ENCODE measurements at places on chromosomes 11 and 22.

- DNase-seq: no peak
Observed at GRCh38 chr22:45731041-45731797, 59.6 kb downstream of the ATXN10 start.

DNA sequence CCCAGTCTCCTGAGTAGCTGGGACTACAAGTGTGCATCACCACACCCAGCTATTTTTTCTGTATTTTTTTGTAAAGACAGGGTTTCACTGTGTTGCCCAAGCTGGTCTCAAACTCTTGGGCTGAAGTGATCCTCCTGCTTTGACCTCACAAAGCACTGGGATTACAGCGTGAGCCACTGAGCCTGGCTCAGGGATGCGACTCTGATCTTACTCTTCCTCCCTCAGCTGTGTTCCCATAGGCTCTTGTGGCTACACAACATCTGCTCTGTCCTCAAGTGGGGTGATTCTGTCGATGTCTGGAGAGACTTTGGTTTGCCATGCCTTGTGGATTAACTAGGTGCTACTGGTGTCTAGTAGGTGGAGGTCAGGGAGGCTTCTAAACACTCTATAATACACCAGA lies 127.0 kb upstream of the SERPIND1 start:
- DNase-seq: no peak

DNA sequence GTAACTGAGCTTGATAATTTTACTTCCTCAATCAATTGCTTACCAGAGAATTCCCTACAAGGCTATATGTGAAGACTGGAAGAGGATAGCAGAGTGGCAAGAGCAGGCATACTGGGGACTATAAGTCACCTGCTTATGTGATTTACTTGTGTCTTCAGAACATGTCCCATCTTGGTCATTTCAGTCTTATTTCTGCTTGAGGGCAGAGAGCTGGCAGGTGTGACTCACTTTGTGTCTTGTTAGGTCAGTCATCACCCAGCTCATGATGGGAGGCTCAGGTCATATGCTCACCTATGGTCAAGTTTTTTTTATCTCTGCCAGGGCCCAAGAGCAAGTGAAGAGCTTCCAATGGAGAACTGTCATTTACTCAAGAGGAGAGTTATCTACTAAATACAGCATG lies 6.2 kb downstream of the SRSF8 start:
- DNase-seq: no peak

DNA sequence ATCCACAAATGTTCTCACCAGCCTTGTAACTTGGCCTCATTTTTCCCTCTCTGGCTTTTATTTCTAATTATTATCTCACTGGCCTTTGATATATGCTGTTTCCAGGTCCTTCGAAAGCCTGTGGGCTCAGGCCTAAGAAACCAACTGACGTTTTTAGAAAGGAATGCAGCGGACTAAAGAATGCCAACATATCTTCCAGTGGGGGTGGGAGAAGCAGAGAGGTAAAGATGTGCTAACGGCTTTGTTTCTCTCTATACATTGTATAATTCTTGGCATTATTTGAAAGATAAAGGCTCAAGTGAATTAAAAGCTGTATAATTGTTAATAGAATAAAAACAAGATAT lies 28.2 kb downstream of the OR6Q1 start:
- DNase-seq: no peak

GRCh38 chr22:23544852-23545251 lies 35.2 kb downstream of the IGLL1 start:
- DNase-seq: no peak

DNA sequence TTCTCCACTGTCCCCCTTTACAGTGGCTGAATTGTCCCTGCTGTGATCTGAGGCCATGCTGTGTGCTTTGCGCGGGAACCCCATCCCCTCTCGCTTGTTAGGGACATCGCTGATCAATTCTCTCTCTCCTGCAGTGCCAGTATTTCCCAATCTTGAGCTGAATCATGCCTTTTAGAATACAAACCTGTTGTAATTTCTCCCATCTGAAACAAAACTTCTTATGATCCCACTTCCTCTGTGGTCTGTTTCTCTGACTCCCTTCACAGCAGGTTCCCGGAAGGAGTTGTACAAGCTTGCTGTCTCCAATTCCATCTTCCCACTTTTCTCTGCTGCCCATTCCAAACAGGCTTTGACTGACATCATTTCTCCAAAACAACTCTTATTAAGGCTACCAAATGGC lies 16.8 kb downstream of the ADAMTS15 start:
- DNase-seq: no peak

DNA sequence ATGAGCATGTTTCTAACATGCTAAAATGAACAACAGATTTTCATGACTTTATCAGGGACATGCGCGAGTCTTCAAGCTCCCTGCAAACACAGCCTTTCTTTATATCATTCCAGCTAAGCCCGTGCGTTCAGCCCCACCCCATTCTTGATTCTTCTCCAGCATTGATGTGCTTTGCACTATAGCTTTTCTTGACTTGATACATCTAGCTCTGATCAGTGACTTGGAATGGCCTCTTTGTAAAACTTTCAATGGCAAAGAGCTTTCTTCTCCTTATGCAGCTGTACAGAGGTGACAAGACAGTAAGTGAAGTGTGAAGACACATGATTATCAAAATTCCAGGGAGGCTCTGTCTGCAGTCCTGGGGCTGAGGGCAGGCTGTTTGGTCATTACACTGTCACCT lies 561.0 kb downstream of the OPCML start:
- no peak for DNase-seq

GRCh38 chr11:3189196-3189843 lies 24.2 kb upstream of the OSBPL5 start:
- DNase-seq: no peak

DNA sequence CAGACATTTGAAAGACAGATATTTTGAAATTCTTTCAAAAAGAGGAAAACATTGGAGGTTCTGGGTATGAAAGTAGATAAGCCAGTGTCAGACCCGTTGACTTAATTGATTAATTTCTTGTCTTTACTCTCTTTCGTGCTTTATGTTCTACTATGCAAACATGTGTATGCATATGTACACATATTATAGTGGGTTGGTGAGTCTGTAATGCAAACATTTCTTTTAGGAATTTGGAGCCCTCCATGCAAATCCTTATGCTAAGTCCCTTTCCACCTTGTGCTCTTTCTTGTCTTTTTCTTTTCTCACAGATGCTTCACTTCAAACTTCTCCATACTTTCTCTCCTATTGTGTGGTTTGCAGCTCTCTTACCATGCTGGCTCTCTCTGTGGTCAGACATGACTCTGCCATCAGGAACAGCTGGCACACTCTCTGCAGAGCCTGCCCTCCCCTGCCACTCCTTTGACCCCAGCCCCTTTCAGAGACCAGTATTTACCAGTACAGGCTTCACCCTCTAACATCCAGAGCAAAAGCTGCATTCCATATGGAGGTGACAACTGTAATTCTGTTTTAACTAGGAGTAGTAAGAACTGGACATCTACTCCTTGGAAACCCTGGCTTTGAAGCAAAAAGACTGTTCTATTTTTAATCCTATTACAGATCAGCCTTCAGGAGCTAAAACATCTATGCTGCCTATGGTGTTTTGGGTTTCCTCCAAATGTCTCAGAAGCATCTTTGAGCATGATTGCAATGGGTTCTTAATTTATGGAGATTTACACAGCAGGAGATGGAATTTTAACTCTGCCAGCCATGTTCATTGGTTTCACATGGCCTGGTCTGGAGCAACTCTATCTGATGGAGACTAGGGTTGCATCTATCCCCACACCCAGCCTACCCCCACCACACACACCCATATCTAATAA lies 386.9 kb upstream of the FAT3 start:
- DNase-seq: no peak

Measured in posterior cingulate gyrus (tissue), 11 donors.